HT1080 (cell line): ENCODE measurements at places on chromosomes 1 and 21. TPM values are rescaled to one million over a fixed set of nuclear protein-coding genes. Genes with fewer than 3 reads are reported as not detected.
A peak's percentile ranks its signal among the peaks of the same experiment; 100 is the strongest.

DNA sequence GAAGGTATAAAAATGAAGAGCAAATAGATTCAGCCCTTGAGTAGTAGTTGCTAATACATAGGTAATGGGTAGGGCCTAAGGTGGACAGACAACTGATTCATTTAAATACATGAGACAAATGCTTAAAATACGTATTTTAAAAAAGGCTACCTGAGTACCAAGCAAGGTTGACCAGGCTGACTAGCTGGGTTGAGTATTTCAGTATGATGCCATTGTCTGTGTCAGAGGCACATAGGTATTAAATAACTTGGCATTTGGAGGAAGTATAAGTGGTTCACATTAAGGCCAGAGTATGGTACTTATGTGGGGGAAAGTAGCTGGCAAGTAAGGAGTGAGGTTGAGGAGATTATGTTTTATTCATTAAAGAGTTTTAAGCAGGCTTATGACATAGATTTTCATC is 19.4 kb downstream of the NEK7 start:
- no peak for DNase-seq

Gene TINAGL1
- 14.5 and 16.0 TPM in 2 replicates for total RNA-seq

GRCh38 chr21:44093761-44094160 is 13.4 kb upstream of the PWP2 start:
- no peak for DNase-seq

Gene TOR3A
- total RNA-seq = 48.2 and 94.6 TPM in 2 replicates

Gene GGPS1
- 16.1 and 16.4 TPM in 2 replicates for total RNA-seq

DNA sequence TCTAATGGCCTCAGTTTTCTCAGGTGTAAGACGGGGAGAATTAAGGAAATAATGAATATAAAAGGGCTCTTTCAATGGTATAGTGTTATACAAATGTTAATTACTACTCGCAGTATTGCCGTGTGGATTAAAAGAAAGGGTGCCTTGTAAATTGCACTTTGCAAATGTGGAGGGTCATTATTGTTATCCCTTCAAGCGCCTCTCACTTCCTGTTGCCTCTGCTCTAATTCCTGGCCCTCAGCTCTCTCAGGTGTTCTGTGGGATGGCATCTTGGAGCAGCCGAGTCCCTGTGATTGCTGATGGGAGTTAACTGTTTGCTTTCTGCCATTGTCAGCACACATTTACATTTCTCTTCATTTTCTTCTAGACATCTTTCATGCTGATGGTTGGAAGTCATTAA is 7.1 kb upstream of the S100A11 start:
- DNase-seq = no peak

- DNase-seq = peak; percentile 80
Observed at GRCh38 chr1:171433451-171433850, 51.9 kb upstream of the PRRC2C start.

DNA sequence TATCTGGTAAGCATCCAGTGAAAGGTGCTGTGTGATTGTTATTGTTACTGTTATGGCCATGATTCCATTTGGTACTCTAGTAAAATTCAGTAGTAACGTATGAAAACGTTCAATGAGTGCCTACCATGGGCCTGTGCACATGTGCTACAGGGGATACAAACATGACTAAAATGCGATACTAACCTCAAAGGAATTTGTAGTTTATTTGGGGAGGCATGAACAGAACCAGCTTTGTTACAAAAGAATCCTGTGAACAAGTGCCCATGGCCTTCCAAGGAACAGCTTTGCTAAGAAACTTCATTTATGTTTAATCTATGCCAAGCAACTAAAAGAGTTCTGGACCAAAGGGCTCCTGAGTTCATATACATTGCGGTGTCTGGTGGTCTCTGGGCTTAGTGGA is 28.7 kb downstream of the PTGFR start:
- DNase-seq = peak; percentile 13

DNA sequence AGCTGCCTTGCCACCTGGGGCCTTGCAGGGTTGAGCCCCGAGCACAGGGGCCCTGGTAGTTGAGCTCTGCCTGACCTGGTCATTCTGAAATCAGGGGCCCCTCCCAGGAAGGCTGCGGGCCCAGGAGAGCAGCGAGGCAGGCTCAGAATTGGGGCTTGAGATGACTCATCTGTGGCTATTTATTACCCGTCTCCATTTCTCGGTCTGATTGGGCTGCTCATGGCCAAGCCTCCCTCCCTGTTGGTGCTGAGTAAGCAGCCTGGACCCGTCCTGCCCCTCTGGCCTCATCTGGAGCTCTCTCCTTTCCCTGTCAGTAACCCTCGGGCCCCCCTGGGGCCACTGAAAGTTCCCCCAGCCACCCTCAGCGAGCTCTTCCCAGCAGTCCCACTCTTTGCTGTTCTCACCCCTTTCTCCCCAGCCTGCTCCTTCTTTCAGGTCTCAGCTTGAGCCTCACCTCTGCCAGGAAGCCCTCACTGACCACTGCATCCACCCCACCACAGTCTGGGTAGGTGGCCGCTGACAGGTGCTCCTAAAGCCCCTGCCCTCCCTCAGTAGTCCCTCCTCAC is 11.0 kb upstream of the TNFRSF8 start:
- DNase-seq = peak; percentile 85

GRCh38 chr1:54585181-54586066 is 37.4 kb downstream of the ACOT11 start:
- no peak for DNase-seq

Gene HES4
- total RNA-seq = 3.5 and 7.6 TPM in 2 replicates

Gene S100A14
- total RNA-seq = 0.88 TPM in 1 of 2 replicates, not detected in the other

DNA sequence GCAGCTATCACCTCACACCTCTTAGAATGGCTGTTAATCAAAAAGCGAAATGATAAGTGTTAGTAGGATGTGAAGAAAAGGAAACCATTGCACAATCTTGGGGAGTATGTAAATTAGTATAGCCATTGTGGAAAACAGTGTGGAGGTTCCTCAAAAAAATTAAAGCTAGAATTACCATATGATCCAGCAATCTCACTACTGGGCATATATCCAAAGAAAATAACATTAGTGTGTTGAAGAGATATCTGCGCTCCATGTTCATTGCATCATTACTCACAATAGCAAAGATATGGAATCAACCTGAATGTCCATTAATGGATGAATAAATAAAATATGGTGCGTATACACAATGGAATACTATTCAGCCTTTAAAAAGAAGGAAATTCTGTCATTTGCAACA is 68.9 kb downstream of the SNRPE start:
- DNase-seq = no peak

DNA sequence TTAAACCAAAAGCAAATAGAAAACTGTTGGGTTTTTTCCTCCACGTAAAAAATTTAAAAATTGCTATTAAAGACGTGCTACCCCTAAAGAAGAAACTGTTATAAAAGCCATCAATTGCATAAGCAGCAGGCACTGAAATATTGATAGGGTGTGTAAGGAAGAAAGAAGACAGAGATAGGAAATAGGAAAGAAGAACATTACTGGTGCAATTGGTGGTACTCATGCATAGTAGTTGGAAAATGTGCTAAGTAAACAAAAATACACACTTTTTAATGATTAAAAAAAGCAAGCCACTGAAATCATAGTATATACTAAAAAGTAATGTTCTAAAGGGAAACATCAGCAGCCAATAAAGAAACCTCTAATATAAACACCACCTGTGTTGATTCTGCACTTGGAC is 52.8 kb upstream of the ANGPTL3 start:
- DNase-seq = no peak

- no peak for DNase-seq
Observed at GRCh38 chr1:244664353-244664752, 11.4 kb downstream of the DESI2 start.

Gene LIX1L
- 16.3 and 24.7 TPM in 2 replicates for total RNA-seq

DNA sequence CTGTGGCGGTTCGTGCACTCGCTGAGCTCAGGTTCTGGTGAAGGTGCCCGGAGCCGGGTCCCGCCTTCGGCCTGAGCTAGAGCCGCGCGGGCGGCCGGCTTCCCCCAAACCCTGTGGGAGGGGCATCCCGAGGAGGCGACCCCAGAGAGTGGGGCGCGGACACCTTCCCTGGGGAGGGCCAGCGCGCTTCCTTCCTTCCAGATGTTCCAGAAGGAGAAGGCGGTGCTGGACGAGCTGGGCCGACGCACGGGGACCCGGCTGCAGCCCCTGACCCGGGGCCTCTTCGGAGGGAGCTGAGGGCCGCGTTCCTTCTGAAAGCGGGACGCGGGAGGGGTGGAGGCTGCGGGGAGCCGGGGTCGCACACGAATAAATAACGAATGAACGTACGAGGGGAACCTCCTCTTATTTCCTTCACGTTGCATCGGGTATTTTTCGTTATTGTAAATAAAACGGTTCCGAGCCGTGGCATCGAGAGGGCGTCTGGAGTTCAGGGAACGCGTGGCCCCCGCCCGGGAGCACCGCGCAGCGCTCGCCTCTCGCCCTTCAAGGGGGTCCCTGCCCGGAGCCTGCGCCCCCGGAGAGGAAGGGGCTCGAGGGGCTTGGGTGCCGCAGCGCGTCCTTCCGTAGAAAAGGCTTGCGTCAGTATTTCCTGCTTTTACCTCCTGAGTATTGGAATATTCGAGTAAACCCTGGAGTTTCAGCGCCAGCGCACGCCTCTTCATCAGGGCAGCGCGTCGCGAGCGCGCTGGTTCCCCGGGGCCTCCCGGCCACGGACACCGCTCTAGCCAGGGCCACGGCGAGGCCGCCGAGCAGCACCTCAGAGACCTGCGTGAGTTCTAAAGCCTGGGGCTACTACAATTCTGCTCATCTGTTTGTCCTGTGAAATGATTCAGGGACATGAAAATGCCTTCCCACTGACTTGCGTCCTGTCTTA is 11.5 kb downstream of the YBEY start:
- DNase-seq = no peak

- no peak for DNase-seq
Observed at GRCh38 chr1:84000196-84000885, 1.4 kb upstream of the TTLL7 start.

Gene CFHR3
- 0.20 and 0.76 TPM in 2 replicates for total RNA-seq

GRCh38 chr1:229271448-229272159 is 693 bp downstream of the RAB4A start:
- DNase-seq = no peak

DNA sequence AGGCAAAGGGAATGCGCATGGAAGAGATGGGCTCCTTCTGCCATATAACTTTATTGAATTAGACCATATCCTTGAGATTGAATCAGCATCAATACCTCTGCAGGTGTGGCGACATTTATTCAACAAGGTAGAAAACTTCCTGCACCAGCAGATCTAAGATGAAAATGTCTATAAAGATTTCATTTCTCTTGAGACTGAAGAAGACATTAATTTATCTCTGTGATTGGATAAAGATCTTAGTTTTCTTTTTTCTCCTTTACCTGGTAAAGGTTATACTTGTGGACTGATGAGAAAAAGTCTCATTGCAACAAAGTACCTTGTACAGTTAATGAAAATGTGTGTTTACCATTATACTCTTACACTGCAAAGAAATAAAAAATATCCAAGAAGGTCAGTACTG is at the start of gene OR2T8:
OR2T8 (plus strand) TSS at position 301 of the 400 bp plus-strand sequence. CDS start 766 bp downstream, outside the sequence.
- no peak for DNase-seq

Gene DISC1
- 5.2 and 5.5 TPM in 2 replicates for total RNA-seq

DNA sequence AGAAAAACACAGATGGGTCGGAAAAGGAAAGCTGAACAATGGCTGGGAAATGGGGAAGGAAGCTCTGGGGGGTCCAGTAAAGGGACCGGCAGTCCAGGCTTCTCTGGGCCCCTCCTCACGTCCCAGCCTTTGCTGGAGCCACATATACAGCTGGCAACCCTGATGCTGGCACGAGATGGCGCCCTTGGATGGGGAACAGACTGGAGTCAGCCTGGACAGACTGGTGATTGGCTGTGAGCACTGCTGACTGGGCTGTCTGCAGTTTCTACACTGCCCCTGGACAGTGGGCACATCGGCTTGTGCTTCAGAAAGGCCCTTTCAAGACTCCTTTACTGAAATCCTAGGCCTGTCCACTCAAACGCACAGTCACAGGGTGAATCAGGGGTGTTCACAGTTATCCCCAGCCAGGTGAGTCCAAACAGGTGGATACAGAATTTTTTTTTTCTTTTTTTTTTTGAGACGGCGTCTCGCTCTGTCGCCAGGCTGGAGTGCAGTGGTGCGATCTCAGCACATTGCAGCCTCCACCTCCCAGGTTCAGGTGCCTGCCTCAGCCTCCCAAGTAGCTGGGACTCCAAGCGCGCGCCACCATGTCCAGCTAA is 31.1 kb upstream of the ZBTB40 start:
- peak; percentile 74 for DNase-seq

DNA sequence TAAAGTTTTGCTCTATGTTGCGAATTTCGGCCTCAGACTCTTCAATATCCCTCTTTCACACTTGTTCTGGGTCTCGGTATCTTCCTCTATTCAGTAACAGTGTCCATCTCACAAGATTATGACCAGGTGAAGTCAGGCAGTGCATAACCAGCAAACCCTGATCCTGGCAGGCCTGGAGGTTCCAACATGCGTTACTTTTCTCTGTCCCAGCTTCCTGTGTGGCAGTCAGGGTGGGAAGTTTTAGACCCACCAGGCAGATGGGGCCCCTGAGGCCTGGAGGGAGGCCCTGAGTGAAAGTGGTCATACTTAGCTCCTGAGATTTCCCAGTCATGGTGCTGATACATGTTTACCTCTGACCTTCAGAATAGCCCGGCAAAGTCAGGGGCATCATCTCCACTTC is 5.1 kb downstream of the TMEM61 start:
- DNase-seq = no peak

DNA sequence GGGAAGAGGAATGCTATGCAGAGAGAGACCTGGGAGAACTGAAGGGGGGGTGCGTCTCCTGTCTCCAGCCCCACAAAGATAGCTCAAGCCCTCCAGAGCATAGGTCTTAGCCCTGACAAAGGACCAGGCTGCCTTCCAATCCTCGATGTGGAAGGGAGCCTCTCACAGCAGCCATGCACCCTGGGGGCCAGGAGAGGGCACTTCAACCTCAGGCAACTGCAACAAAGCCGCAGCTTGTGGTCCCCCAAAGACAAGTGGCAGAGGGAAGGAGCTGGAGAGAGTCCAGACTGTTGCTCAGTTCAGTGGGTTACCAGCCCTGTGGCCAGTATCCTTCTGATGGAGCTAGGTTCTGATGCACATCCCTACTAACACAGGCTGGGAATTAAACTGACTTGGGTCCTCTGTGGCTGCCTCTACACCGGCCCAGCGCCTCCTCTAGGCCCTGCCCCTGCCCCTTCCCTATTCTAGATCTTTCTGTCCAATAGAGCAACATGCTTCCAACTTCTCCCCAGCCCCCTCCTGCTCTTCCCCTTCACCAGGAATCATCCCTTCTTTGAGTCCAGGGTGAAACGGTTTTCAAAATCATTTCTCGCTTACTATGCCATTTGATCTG is 100.7 kb upstream of the SPATA6 start:
- peak; percentile 66 for DNase-seq

GRCh38 chr1:87305762-87306161 is 22.9 kb upstream of the LMO4 start:
- no peak for DNase-seq

Gene GBP6
- total RNA-seq = not detected in 2 replicates

- DNase-seq = no peak
Observed at GRCh38 chr1:21823980-21824702, 12.1 kb downstream of the LDLRAD2 start.

GRCh38 chr1:69494221-69494620 is 73.5 kb upstream of the LRRC7 start:
- DNase-seq = no peak

Gene RGS8
- 0.05 TPM in 1 of 2 replicates, not detected in the other for total RNA-seq

DNA sequence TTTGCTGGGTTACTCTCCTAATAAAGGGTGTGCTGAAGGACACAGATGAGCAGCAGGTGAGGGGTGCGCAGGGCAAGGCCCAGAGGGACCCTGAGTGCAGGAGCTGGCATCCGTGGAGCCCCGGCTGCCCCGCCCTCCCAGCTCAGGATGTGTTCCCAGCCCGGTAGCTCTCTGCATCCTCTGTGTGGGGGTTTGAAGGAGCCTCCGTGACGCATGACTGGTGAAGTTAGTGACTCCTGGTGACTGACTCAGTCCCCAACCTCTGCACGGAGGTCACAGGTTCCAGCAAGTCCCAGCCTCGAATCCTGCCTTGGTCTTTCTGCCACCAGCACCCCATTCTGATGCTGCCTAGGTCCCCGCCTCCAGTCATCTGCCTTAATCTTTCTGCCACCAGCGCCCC is 21.6 kb upstream of the TSPEAR start:
- peak; percentile 29 for DNase-seq

Gene RNF207
- 0.32 and 0.84 TPM in 2 replicates for total RNA-seq

Gene CAPN2
- total RNA-seq = 382 and 422 TPM in 2 replicates
